ENCODE measurements at places on chromosomes 5 and 9.

DNA sequence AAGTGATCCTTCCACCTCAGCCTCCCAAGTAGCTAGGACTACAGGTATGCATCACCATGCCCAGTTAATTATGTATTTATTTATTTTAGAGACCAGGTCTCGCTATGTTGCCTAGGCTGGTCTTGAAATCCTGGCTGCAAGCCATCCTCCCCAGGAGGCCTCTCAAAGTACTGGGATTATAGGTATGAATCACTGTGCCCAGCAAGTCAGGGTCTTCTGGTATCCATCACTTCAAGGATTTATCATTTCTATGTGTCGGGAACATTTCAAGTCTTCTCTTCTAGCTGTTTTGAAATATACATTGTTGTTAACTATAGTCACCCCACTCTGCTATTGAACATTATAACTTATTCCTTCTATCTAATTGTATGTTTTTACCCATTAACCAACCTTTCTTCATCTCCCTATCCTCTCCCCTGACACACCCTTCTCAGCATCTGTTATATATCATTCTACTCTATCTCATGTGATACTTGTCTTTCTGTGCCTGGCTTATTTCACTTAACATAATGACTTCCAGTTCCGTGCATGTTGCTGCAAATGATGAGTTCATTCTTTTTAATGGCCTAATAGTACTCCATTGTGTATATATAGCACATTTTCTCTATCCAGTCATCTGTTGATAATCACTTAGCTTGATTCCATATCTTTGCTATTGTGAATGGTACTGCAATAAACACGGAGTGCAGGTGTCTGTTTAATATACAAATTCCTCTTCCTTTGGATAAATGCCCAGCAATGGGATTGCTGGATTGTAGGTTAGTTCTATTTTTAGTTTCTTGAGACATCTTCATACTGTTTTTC lies 26.4 kb downstream of the UTP15 start:
- no peak for DNase-seq

DNA sequence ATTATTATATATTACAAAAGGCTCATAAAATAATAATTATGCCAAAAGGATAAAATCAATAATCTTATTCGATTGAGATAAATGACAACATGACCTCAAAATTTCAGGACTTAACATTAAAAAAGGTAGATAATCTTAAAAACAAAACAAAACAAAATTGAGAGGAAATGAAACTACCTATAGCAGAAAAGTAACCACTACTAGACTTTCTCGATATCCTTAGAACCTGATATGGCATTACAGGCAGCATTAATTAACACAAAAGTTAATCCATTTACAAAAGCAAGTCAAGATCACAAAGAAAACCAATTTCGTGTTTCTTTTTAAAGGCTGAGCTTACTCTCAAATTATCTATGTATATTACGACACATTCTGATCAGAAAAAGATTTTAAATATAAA lies 29.9 kb downstream of the TMEM161B start:
- no peak for DNase-seq

DNA sequence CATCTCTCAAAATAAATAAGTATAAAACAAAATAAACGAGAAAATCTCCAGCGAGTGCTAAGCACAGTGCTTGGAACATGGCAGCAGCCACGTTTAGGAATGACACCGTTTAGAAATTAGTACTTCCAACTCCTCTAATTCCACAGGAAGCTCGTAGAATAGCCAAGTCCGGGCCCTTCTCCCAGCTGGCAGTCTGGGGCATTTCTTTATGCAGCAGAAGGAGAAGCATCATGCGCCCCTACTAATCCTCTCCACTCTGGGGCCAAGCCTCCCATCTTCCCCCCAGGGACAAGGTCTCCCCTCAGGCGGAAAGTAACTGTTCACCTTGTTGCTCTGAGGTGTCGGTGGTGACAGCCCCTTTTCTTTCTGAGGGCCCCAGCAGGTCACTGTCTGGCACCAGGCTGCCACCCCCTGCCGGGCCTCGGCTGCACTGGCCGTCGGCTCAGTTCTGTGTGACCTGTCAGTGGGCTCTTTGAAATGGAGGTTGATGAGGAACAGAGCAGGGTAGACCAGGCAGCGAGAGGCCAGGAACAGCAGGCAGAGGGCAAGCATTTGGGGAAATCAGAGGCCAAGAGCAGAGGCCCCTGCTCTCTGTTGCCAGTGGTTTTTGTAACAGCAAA lies 113.5 kb upstream of the WWC1 start:
- DNase-seq: no peak

DNA sequence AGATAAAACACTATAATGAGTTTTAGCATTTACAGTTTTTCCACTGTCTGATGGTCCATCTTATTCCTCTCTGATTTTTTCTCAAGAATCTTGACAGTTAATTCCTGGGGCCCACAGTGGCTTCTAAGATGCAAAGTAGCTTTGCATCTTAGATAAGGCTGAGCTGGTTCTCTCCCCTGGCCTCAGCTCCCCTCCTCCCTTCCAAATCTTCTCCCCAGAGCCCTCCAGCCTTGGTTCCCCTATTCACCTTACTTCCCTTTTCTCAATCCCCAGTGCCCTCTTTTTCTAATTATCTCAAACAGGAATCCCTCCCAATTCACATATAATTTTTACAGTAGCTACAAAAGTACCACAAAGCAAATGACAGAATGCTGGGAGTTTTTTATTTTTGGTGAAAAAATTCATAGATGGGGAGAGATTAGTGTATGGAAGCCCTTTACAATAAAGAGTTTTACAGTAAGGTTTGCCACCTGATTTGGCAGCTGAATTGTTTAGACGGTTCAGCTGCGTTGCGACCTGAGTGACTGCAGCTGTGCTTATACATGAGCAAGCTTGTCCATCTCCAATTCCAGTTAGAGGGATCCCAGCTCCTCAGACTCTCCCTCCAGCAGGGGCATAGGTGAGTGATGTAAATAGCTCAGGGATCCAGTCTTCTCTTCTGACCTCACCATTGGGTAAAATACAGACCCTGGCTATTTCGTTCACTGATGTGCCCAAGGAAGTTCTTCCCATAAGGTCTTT lies 51.4 kb upstream of the CKMT2 start:
- no peak for DNase-seq

- no peak for DNase-seq
Measured at GRCh38 chr9:92656537-92656925, 13.4 kb downstream of the IPPK start.

- DNase-seq: no peak
Measured at GRCh38 chr5:179876610-179876952, 18.0 kb upstream of the MRNIP start.

- no peak for DNase-seq
Measured at GRCh38 chr9:7387840-7388239, 411.7 kb downstream of the DMAC1 start.

DNA sequence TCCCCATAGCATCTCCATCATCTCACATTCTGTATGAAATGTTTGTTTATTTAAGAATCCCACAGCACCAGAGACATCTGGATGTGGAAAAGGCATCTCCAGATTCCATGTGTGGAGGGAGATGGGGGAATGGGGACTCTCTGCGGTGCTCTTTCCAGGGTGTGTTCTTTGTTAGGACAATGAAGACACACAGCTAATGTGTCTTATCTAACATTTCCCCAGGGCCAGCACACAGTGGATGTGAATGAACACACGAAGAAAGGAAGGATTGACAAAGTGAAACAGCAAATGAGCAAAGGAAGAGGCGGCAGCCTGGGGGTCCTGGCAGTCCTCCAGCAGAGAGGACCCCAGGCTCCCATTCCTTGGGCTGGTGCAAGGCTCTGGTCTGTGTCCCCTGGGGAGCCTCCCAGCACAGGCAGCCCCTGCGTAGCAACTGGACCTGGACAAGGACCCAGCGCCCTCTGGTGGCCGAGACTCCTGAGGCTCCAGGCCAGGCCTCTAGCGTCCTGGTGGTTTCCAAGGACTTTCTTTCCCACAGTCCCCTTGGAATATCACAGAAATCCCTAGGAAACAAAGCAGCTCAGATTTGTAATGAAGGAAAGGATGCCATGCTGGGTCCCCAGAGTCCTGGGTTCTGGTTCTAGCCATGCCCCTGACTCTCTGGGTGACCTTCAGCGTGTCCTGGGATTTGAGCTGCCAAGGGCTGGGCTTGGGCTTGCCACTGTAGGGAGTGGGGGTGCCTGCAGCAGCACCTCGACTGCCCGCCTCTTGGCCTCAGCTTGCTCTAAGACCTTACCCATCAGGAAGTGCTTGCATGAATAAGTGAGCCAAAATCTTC lies 3.5 kb upstream of the PDLIM7 start:
- no peak for DNase-seq

DNA sequence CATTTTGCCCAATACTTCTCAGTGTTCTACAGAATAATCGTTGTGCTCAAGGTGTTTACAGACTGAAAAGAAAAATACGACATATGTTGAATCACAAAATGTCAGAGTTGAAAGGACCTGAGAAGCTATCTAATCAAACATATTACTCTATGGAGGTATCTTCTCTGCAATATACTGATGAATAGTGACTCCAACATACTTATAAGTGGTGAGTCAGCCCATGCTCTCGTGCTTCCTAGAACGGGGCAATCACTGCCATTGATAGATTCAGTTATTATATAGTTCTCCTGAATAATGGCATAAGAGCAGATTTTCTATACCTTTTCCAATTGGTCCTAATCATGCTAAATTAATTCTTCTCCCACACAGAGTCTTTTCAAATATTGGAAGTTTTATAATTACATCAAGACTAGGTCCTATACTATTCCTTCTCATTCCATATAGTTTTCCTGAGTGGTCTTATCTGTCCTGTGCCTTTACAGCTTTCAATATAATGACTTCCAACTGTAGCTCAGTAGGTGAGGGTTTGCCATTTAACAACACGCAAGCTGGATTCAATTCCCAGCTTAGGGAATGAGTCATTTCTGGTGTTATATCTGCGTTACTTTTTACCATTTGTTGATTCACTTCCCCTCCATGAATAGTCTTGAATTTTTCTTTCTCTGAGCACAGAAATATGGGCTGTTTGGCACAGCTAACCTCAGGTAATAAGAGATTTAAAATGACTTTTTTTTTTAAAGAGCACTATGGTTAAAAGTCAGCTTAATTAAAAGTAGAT lies 81.1 kb downstream of the PLK2 start:
- DNase-seq: no peak

DNA sequence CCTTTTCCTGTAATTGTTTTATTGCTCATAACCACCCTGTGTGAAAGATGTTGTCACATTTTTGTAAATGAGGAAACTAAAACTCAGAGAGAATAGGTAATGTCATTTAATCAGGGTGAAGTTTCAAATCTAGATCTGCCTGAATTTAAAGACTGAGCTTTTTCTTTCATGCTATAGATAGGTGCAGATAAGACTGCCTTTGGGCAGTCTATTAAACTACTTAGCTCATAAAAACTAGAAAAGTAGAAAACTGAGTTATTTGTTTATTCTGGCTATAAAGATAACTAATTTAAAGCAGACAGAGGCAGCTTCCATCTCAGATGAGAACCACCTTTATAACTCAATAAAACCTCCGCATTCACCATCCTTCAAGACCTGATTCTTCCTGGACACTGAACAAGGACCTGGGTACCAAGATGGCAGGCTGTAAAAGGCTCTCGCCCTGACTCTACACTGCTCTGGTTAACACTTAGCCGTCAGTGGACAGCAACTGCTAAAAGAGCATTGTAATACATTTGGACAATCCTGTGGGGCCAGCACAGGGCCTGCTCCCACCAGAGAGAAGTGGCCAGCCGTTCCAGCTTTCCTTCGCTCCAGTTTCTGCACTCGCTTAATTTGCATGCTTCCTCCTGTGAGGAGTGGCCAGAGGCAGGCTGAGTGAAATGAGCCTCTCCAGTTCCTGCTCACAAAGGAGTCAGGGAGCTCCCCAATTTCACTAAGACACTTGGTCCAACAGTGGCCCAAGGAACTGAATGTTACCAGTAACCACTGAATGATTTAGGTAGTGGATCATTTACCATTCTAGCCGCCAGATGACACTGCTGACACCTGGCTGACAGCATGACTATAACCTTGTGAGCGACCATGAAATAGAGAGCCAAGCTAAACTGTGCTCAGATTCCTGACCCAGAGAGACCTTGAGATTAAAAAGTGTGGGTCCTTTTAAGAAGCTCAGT lies 566.4 kb downstream of the EFNA5 start:
- no peak for DNase-seq

GRCh38 chr9:8857068-8857925 lies 1057.7 kb upstream of the DMAC1 start:
- DNase-seq: peak; percentile 21

DNA sequence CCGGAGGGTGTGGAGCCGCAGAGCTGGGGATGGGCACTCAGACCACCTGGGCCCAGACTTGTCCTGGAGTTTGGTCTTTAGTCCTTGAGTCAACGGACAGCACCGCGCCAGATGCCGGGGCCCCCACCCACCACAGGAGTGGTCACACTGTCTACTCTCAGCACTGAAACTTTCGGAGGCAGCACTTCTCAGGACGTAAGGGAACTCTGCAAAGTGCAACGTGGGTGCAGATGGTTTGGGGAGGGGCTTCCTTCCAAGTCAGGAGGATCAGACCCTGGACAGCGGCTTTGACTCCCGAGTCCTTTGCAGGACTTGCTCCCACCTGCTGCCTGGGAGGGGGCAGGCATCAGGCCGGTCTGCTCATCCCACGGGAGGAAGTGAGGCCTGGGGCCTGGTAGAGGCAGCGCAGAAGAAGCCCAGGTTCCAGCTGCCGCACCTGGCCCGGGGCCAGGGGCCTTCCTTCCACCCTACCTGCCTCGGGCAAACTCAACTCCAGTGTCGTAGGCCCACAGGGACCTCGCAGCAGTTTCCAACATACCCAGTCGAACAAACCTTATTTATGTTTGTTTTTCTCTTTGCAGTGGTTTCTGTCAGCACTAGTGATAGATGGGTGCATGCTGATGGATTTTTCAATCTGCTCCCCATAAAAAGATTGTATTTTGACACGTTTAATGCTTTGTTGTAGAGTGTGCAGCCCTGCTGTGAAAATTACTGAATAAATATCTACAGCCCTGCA lies 149.8 kb upstream of the PPP1R26 start:
- peak; percentile 83 for DNase-seq

DNA sequence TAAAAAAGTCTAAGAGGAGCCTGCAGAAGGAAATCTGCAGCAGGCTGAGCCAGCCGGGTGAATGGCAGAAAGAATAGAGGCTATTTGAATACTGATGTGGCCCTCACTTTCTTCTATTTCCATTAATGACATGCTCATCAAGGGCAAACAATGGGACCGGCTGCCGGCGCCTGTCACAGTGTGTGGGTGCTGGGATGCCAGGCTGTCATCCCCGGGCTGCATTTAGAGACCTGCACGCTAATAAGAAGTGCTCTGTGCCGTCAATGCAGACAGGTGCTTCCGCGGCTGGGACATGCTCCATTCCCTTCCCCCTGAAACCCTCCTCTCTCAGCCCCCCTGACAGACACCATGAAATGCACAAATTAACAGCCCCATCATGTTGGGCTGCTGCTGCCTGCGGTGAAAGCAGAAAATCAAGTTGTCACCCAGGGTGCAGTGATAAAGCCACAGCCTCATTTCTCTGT lies 217.7 kb upstream of the TBCA start:
- DNase-seq: peak; percentile 63

GRCh38 chr5:152465140-152465539 lies 60.1 kb upstream of the NMUR2 start:
- DNase-seq: no peak

DNA sequence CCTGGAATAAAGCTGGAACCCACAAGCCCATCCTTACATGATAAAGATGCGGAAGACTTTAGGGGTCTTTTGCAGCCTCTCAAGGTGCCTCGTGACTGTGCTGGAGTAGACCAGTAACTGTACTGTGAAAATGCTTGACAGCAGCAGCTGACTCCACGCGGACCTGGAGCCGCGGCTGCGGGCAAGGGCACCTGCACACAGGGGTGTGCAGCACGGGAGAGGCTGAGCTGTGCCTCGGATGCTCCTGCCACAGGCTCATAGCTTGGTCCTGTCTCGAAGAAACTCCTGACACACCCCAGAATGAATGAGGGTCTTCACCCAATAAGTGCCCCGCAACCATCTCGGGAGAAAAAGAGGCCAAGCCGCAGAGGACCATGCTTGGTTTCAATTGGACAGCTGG lies 40.3 kb upstream of the CEP72 start:
- no peak for DNase-seq
